ENCODE measurements at places on chromosomes 12 and 14.
A peak's percentile ranks its signal among the peaks of the same experiment; 100 is the strongest.

DNA sequence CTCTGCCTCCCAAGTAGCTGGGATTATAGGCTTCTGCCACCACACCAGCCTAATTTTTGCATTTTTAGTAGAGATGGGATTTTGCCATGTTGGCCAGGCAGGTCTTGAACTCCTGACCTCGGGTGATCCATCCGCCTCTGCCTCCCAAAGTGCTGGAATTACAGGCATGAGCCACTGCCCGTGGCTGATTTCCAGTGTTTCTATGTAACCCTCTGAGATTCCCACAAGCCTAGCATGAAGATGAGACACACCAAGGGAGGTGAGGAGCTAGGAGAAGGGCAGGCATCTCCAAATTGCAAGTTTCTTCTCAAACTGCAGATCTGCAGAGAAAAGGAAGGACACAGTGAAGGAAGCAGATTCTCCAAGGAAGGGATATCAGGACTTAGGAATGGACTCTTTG lies 125.0 kb downstream of the CACNA1C start:
- DNase-seq, result no peak

GRCh38 chr14:88660056-88660455 lies 97.2 kb downstream of the ZC3H14 start:
- DNase-seq, result no peak

DNA sequence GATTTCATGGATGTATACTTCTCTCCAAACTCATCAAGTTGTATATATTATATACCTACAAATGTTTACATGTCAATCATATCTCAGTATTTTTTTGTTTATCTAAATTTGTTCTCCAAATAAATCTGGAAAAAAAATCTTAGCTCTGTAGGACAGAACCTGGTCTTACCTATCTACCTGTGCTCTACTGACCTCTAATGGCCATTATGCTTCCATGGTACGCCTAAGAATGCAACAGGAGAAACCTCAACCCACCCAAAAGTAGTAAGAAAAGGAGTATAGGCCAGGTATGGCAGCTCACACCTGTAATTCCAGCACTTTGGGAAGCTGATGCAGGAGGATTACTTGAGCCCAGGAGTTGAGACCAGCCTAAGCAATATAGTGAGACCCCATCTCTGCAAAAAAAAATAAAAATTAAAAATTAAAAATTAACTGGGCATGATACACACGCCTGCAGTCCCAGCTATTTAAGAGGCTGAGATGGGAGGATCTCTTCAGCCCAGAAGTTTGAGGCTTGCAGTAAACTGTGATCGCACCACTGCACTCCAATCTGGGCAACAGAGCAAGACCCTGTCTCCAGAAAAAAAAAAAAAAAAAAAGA lies 8.7 kb downstream of the OR11H4 start:
- no peak for DNase-seq

- DNase-seq, result no peak
Observed at GRCh38 chr14:36520601-36521525, 831 bp upstream of the NKX2-1 start.

DNA sequence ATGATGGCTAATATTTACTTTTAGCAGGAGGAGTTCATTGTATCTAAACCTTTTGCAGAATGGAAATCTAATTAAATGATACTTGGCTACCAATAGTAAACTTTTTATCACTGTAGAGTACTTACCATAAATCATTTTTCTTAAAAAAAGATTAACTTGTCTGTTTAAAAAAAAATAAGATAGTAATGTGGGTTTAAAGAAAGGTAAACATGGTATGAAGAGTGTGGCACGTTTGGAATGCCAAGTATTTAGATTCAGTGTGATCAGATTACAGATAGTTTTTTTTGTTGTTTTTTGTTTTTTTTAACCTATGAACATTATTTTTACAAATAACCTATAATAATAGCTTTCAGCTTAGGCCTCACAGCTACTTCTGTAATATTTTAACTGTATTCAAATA lies 25.8 kb downstream of the KTN1 start:
- DNase-seq, result no peak

- no peak for DNase-seq
Observed at GRCh38 chr12:62516927-62517326, 50.3 kb downstream of the MON2 start.

DNA sequence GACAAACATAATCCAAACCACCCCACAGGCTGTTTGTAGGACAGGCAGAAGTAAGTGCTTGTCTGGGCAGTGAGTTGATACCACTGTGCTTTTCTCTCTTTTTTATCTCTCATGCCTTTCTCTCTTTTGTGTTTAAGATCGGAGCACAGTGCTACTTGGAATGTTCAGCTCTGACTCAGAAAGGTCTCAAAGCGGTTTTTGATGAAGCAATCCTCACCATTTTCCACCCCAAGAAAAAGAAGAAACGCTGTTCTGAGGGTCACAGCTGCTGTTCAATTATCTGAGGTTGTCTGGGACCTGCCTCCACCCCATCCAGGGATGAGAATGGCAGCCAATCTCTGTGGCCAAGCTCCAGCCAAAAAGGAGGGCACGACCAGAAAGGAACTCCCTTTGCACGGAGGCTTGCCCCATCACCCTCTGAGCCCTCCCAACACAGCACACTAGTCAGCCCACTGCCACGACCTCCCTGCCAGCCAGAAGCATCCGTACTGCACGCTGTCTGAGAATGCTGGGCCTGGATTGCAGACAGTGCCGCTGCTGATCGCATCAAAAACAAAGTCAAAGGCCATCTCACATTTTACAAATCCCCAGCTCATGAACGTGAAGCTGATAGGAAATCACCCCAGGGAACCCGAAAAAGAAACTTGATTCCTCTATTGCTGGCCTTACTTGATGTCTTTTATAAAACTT lies 27.8 kb downstream of the GPHB5 start:
- no peak for DNase-seq

- DNase-seq, result no peak
Observed at GRCh38 chr14:100345711-100346110, 22.6 kb downstream of the SLC25A47 start.

DNA sequence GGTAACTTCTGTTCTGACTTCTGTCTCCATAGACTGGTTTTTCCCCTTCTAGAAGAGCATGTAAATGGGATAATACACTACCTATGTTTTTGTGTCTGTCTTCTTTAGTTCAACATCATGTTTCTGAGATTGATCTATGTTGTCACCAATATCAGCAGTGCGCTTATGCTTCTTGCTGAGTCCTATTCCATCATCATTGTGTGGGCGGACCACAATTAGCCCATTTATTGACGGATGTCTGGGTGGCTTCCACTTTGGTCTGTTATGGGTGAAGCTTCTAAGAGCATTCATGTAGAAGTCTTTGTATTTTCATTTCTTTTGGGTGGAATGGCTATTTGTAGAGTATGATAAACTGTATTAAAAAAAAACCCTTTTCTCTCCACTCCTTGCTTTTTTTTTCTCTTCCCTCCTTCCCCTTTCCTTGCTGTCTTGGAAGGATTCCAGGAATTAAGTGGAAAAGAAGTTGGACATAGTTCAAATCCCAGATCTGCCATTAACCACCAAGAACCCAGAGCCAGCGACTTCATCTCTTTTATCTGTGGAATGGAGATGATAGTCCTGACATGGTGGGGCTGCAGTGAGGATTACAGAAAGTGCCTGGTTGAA lies 7.0 kb upstream of the SERPINA1 start:
- no peak for DNase-seq

DNA sequence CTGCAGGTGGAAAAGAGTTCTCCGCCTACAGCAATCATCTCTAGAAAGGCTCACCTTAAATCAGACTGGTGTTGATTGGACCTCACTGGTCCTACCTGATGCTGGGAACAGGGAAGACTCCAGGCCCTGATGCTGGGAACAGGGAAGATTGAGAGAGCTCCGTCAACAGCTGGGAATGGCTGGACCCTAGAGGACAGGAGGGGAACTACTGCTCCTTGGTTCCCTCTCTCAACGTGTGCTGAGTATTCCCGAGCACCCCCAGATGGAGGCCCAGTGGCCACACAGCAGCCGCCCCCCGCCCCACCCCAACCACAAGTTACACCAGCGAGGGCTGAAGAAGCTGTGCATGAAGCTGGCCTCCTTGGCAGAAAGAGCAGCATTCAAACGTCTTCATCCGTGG lies 240.3 kb downstream of the SLC15A4 start:
- DNase-seq, result no peak

DNA sequence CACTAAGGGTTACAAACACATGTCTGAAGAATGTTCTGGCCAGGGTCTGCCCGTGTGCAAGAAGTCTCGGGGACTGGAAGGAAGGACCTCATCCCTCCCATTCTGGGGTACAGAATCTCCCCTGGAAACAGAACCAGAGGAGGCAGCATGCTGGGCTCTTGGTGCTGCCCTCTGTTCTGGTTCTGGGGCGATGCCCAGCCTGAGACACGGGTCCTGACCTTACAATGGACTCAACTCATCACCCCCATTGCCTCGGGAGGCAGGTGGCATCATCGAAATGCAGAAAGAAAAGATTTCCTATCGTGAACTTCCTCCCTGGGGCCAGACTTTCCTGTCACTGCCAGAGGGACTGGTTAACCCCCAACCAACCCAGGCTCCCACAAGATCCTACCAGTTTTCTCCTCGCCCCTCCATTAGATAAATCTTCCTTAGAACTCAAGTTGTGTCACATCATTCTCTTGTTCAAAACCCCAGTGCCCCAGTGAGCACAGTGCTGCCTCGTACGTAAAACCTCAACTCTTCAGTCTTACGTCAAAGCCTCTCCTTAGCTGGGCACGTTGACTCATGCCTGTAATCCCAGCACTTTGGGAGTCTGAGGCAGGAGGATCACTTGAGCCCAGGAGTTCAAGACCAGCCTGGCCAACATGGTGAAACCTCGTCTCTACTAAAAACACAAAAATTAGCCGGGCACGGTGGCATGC lies 52.1 kb downstream of the PSMA6 start:
- DNase-seq, result no peak

DNA sequence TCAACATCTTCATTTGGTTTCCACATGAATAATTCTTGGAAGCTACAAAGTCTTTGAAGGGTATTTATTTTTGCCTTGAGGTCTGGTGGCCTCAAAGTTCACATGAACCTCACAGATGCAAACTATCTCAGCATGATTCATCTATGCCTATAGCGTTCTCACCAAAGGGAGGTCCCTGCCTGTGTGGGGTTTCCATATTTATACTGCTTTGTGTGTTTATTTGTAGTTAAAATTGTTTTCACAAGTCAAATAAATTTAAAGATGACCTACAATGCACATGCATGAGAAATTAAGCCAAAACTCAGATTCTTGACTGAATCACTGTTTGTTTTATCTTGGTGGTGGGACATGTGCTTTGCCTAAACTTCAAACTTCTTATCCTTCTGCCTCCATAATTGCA lies 176.7 kb downstream of the PPM1H start:
- DNase-seq, result no peak

GRCh38 chr12:112906712-112907414 lies at the start of gene OAS1:
Gene OAS1 (plus strand): TSS chr12:112906962. CDS start chr12:112907040, 78 bp downstream.
- no peak for DNase-seq

DNA sequence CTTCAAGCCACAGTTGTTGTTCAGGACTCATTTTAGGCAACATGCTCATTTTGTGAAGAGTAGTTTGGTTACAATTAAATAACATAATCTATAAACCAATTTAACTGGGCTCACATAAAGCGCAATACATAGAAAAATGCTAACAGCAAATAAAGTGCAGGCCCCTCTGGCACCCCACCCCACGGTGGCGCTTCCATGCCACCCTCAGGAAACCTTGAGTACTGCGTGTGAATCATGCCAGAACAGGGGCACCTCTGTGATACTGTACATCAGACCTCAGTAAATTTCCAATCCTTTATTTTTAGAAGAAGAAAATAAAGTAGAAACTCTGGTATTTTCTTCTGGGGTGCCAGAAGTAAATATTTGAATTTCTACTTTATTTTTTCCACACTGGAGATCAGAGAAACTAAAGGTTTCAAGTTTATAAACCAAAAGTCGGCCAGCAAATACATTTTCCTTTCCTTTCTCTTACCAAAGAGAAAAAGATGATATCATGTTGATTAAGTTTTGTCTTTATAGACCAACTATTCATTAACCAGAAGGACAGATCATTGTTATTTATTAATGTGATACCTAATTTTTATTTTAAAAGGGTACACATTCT lies 316.8 kb downstream of the PAWR start:
- no peak for DNase-seq

- DNase-seq, result no peak
Observed at GRCh38 chr14:68361231-68361630, 431.6 kb downstream of the ZFP36L1 start.

GRCh38 chr12:46549527-46550265 lies 177.1 kb upstream of the SLC38A2 start:
- no peak for DNase-seq

DNA sequence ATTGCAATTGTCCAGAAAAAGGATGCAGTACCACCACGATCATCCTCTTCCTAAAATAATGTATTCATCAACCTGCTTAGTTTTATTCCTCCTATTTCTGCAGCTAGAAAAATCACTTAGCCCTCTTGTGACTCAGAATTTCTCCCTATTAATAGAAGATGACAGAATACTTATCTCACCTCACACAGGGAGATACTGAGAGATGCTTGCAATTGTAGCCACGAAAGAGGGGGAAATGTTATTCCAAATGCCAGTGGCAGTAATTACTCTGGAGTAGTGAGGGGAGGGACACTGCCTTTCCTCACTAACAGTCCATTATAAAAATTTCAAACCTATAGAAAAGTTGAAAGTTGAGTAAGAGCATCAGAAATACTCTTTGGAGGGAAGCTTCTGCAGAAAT lies 11.8 kb upstream of the DUSP6 start:
- no peak for DNase-seq

- DNase-seq, result no peak
Observed at GRCh38 chr14:26982071-26982470, 384.2 kb upstream of the NOVA1 start.

GRCh38 chr12:108361606-108362005 lies 22.5 kb upstream of the CMKLR1 start:
- DNase-seq, result no peak

DNA sequence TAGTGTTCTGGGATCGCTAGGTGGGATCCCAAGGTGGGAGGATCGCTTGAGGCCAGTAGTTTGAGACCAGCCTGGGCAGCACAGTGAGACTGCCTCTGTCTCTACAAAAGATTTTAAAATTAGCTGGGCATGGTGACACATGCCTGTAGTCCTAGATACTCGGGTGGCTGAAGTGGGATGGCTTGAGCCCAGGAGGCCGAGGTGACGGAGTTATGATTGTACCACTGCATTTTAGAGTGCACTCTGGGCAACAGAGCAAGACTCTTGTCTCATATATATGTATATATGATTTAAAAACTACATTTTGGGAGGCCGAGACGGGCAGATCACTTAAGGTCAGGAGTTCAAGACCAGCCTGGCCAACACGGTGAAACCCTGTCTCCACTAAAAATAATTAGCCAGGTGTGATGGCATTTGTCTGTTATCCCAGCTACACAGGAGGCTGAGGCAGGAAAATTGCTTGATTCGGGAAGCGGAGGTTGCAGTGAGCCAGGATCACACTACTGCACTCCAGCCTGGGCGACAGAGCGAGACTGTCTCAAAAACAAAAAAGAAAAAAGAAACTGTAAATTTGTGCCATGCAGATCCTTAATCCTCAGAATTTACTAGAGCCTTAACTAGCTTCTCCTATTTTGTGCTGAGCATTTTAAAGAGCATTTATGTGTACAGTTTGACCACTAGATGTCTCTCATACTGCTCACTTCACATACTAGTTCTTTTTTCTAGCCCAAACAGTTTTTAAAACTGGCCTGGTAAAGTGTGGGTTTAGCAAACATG lies 114.8 kb downstream of the MON2 start:
- peak; percentile 32 for DNase-seq

- DNase-seq, result no peak
Observed at GRCh38 chr12:63928305-63928704, 83.8 kb downstream of the SRGAP1 start.
